Fibroblast of skin of scalp (primary cell): ENCODE measurements at places on chromosomes 4 and X.
A peak's percentile ranks its signal among the peaks of the same experiment; 100 is the strongest.

GRCh38 chrX:30196322-30196721 lies 19.0 kb upstream of the MAGEB2 start:
- peak; percentile 3 for DNase-seq

- no peak for DNase-seq
These were observed 36.6 kb downstream of the ZNF41 start for GRCh38 chrX:47446431-47446830.

DNA sequence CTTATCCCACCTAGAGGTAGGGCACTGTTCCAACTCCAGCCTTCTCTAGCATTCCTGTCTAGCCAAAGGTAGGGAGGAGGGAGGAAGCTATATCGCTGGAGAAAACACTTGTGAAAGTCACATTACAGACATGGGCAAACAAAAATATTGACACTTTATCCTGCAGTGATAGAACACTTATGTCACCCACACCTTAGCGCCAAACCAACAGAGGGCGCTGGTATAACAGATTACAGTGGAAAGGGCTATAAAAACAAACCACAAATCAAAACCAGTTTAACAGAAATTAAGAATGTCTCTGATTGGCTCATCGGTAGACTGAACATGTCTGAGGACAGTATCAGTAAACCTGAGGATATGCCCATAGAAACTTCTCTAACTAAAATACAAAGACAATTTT lies 451.3 kb downstream of the TLL1 start:
- DNase-seq, result peak; percentile 22

GRCh38 chr4:141462361-141462760 lies 174.0 kb upstream of the IL15 start:
- no peak for DNase-seq

- no peak for DNase-seq
These were observed 13.6 kb downstream of the RNF212 start for GRCh38 chr4:1099684-1100335.

DNA sequence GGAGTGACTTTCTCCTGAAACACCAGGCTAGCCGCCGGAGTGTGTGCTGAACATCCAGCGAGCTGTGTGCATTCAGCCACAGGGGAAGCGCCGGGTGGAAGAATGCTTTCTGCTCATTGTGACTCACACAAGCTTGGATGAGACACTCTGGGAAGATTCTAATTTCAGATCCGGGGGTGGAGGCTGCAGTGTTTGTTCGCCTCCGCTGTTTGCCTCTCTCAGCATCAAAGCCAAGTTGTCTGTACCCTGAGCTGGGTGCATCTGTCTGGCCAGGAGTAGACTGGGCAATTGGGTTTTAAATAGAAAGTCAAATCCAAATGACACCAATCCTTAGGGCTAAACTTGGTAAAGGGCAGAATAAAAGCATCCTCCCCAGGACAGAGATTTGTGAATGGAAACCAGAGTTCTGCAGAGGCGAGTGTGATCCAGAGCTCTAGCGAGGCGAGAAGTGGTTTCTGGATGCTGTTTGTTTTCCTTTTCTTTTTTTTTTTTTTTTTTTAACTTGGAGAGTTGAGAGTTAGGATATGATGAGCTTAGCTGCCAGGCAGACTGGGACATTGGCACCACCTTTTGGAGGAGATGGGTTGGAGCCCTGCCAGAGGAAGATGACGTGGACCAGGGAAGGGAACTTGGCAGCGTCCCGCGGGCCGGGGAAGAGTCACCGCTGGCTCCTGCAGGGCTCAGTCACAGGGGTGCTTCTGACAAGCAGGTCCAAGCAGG lies 196.0 kb upstream of the PSAPL1 start:
- DNase-seq, result peak; percentile 85

GRCh38 chrX:10138726-10139125 lies 18.0 kb upstream of the CLCN4 start:
- DNase-seq, result no peak

GRCh38 chrX:110281377-110281776 lies 36.5 kb downstream of the AMMECR1 start:
- DNase-seq, result no peak

GRCh38 chr4:52894443-52894842 lies 32.3 kb downstream of the RASL11B start:
- peak; percentile 29 for DNase-seq

DNA sequence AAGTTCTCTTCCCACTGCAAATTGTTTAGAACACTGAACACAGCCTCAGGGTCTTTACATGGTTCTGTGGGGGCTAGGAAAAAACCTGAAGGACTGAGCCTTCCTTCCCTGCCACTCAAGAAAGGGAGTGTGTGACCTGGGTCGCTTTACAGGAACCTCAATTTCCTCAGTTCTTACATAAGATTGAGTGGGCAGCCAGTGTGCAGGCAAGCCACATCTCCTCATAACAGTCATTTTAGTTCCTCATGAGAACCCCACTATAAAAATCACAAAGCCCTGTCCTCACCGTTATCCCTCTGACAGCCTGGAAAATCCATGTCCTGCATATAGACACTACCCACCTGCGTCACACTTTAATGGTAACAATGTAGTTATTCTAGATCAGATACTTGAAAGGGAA lies 2.1 kb upstream of the ETDC start:
- DNase-seq, result no peak

DNA sequence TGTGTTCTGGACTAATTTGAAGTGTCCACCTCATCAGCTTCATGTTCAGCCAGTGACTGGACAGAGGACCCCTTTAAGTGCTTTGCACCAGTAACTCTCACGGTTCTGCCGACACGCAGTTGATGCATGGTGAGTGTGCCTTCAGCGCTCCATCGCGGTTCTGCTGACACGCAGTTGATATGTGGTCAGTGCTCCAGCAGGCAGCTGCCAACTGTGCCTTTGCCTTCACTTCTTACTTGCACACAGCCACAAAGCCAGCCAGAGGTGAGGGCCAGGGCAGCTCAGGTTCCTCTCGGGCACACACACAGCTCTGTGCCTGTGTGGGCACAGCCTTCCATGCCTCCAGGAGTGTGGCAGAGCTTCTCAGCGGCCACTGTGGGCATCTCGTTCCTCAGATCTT lies 12.4 kb downstream of the NKX1-1 start:
- DNase-seq, result no peak

DNA sequence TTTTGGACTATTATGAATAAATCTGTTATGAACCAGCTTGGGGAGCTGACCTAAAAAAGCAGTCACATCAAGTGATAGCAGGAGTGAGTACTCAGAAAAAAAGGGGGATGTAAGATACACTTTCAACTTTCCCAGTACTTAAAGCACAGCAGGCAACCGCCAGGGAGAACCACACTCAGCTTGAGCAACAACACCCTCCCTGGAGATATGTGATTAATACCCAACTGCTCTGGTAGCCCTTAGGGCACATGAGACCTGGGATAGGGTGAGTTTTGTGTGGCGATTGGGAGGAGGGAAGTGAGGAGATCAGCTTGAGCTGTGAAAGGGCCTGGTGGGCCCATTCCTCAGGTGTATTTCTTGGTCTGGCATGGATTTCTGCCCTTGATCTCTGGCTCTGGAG lies 220.3 kb upstream of the SFRP2 start:
- no peak for DNase-seq
